ENCODE measurements at places on chromosomes 4 and X.

DNA sequence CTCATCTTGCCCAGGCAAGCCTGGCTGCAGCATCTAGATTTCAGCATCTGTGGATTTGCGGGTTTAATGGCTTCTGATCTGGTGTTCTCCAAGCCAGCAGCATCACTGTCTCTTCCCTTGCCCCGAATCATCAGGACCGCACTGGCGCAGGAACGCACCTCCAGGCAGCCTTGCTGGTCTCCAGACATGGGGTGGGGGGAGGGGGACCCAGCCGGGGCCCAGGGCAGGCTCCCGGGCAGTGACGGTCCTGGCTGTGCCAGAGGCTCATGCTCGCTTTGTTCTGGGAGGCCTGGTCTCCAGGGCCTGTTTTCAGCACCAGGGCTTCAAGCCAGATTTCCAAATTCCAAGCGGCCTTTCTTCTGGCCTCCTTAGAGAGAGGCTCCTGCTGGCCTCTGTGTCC, 4.9 kb downstream of the CFAP99 start:
- DNase-seq, result no peak

- DNase-seq, result no peak
These were observed 57.5 kb upstream of the FAM47C start for GRCh38 chrX:36950495-36951253.

- peak; percentile 48 for DNase-seq
These were observed 163.9 kb downstream of the KDR start for GRCh38 chr4:54961357-54961975.

GRCh38 chr4:133592106-133592505, 443.0 kb downstream of the PCDH10 start:
- DNase-seq, result no peak

DNA sequence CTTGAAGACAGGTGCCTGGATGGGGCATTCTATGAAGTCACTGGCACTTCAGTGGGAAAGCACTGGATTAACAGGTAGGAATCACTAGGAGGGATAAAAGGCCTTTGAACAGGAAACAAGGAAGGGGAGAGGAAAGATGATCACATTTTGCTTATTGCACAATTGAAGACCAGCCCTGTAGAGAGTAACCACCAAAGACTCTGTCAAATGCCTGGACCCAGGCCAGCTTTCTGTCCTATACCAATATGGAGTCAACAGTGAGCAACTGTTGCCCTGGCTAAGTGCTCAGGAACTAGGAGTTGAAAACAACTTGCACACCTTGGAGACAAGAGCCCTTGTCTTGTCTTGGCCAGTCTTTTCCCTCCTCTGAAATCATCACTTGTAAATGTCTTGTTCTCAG, 14.1 kb upstream of the RTL3 start:
- no peak for DNase-seq

- DNase-seq, result no peak
These were observed 90.9 kb downstream of the EFNB1 start for GRCh38 chrX:68919707-68920106.

- peak; percentile 60 for DNase-seq
These were observed at the start of gene FGFBP2 for GRCh38 chr4:15963001-15963451. Gene FGFBP2 (minus strand): TSS chr4:15963175. CDS start chr4:15963129, 46 bp downstream.

GRCh38 chr4:93384241-93384640, 444.3 kb upstream of the ATOH1 start:
- DNase-seq, result peak; percentile 61

GRCh38 chr4:141130947-141131605, 2.2 kb downstream of the RNF150 start:
- DNase-seq, result no peak

DNA sequence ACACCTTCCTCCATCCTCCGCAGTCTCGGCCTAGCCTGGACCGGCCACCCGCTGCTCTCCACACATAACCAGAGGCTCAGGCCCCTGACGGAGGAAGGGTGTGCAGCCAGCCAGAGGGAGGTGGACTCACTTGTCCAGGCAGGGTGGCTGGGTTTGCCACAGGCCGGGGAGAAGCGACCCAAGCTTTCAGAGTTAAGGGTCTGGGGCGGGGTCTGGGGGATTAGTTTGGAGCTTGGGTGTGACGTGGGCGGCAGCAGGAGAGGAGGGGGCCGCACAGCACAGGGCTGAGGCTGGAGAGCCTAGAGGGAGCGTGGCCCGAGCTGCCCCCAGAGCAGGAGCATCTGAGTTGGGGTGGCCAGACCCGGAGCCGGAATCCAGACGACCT, 22.4 kb upstream of the CPLX1 start:
- no peak for DNase-seq

DNA sequence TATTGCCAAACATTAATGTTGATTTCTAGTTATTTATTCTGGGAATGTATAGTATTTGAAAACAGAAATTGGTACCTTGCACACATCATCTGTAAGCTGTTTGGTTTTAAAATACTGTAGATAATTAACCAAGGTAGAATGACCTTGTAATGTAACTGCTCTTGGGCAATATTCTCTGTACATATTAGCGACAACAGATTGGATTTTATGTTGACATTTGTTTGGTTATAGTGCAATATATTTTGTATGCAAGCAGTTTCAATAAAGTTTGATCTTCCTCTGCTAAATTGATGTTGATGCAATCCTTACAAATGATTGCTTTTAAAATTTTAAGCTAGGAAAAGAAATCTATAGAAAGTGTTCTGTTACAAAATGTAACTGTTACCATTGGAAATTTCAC, 30.8 kb upstream of the FMR1NB start:
- DNase-seq, result no peak

GRCh38 chrX:110320381-110320987, 2.6 kb upstream of the AMMECR1 start:
- no peak for DNase-seq

- DNase-seq, result no peak
These were observed 5.5 kb downstream of the CASP3 start for GRCh38 chr4:184643731-184644130.

DNA sequence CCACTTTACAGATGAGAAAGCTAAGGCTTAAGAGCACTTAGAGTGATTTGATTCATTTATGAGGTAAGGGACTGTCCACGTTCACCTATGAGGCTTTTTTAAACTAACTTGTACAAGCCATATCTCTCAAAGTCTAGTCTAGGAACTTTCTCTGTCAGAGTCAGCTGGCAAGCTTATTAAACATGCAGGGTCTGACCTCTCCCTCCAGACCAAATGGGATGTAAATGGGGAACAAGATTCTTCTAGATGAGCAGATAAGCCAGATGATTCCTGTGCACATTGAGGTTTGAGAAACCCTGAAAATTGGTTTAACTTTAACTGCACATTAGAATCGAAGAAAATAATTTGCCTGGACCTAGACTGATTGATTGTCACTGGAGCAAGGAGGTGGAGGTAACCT, 160.0 kb upstream of the SPRY1 start:
- no peak for DNase-seq

- DNase-seq, result no peak
These were observed 62.6 kb upstream of the C4orf54 start for GRCh38 chr4:99720206-99720605.

DNA sequence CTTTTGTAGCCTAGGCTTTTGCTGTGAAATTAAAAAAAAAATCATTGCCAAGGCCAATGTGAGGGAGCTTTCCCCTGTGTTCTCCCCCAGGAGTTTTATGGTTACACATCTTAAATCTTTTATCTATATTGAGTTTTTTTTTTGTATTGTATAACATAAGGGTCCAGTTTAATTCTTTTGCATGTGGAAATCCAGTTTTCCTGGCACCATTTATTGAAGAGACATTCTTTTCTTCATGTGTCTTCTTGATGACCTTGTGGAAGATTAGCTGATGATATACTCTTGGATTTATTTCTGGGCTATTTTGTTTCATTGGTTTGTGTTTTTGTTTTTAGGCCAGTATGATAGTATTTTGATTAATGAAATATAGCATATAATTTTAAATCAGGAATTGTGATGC, 225.0 kb downstream of the ADAM29 start:
- DNase-seq, result no peak

DNA sequence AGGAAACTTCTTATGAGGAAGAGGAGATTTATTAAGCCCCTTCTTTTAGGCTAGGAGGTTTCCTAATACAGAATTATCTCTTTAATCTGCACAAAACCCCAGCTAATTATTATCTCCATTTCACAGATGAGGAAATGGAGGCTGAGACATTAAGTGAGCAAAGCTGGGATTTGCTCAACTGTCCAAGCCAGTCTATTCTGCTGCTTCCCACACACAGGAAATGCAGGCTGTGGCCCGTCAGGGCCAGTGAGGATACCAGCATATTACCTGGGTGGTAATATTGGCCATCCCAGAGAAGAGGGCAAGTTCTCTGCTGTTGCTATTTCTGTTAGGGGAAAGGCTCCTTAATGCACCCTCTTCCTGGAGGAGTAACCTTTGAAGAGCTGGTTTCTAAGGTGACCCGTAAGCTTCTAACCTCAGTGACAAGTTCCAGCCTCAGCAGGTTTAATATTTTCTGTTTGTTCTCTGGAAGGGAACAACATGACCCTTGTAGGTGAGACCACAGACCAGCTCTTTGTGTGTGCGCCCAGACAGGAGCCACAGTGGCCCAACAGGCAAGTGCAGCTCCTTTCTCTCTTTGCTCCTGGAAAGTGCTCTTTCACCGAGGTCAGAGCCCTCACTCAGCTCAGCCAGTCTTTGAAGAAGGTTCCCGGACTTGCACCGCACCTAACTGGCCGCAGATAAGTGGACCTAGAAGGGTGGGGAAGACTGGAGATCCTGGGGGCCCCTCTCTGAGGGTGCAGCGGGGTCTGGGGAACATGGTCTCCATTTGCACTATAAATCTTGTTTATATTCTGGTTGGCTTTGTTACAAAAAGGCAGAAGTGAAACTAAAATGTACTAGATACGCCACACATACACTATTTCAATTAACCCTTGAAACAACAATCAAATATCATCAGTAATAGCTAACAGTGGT, 35.5 kb downstream of the TBC1D9 start:
- DNase-seq, result no peak

GRCh38 chr4:47221721-47222120, 190.4 kb downstream of the GABRB1 start:
- DNase-seq, result peak; percentile 75

DNA sequence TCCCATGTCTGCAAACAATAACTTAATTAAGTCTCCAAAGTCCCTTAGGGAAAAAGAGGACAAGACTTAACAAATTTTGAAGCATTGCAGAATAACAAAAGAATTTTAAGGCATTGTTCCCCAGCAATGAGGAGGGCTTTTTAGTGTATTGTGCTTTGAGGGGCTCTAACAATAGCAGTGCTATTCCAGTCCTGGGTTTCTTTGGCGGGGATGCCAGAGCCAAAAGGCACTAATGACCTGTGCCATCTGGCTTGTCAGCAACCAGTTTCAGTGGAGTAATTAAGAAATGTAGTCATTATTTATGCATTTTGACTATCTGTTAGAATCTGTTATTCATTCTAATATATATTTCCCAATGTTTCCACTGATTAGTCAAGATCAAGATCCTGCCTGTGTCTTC, 575.4 kb downstream of the SPRY1 start:
- DNase-seq, result no peak

DNA sequence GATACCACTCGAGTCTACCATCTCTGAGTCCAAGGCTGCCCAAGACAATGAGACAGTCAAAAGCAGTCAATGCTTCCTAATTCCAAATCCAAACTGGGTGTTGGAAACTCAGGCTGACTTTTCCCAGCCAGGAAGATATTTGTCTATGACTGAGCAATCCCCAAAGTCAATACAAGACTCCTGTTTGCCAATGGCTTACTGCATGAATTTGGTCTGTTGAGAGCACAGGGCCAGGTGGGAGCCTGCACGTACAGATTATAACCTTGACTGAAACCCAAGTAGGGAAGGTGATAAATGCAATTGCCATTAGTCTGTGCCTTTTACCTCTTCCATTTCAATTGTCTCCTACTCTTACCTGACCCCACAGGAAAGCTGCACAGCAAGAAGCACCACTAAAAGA, 72.6 kb upstream of the PPARGC1A start:
- DNase-seq, result no peak

GRCh38 chr4:82900066-82900410, 497 bp upstream of the THAP9 start:
- no peak for DNase-seq

GRCh38 chr4:177237291-177237690, 72.4 kb upstream of the NEIL3 start:
- DNase-seq, result no peak

- no peak for DNase-seq
These were observed 113.5 kb upstream of the SCML1 start for GRCh38 chrX:17623750-17624149.

DNA sequence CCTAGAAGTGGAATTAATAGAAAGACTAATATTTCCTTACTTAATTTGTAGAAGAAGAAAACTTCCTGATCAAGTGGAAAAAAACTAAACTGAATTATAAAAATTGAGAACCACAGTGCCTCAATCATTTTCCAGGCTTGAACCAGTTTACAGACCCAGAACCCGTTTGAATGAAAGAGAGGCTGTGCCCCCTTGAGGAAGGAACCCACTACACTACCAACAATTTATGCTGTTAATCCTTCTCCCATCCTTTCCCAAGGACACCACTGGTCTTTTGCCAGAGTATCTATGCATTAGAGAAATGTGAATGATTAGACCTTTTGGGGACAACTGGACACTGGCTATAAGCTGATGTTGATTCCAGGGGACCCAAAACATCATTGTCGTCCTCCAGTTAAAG, 842.6 kb downstream of the TECRL start:
- no peak for DNase-seq

GRCh38 chr4:67874986-67875385, 8.8 kb downstream of the TMPRSS11D start:
- peak; percentile 66 for DNase-seq

GRCh38 chrX:106415276-106415895, 196.4 kb upstream of the RADX start:
- peak; percentile 4 for DNase-seq

DNA sequence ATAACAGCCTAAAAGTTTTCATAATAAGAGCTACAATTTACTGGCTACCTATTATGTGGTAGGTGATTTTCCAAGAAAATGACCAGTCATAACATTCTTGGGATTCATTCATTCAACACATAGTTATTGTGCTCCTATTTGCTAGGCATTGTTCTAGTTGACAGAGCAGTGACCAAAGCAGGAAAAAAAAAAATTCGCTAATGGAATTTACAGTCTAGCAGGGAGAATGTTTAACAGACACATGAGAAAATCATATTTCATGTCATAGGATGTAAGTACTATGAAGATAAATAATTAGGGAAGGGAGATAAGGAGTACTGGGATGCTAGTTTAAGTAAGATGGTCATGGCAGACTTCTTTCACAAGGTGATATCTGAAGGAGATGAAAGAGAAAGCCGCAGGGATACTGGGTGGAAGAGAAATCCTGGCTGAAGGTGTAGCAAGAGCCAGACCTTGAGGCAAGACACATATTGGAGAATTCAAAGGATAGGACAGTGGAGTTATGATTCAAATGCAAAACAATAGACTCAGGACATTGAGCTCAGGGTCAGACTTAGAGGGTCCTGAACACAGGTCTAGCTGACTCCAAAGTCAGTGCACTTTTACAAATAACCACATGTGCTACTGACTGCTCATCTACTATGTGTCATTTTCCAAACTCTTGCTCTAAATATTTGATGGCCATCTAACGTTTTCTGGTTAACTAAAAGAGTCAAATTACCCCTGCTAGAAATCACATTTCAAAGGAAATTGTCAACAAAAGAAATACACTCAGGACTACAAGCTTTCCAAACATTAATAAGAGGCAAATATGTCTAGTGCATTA, 20.4 kb downstream of the SPCS3 start:
- DNase-seq, result no peak
